Hippocampal formation (tissue), 2 donors: ENCODE measurements at places on chromosomes 16 and 17.

GRCh38 chr16:89257757-89258465 lies 40.4 kb downstream of the ZNF778 start:
- no peak for DNase-seq

GRCh38 chr16:13307851-13308250 lies 406.5 kb downstream of the SHISA9 start:
- no peak for DNase-seq

- no peak for DNase-seq
These were observed 911 bp downstream of the ARL16 start for GRCh38 chr17:81682565-81683207.

GRCh38 chr16:69513180-69513966 lies 52.4 kb upstream of the NFAT5 start:
- DNase-seq = no peak

DNA sequence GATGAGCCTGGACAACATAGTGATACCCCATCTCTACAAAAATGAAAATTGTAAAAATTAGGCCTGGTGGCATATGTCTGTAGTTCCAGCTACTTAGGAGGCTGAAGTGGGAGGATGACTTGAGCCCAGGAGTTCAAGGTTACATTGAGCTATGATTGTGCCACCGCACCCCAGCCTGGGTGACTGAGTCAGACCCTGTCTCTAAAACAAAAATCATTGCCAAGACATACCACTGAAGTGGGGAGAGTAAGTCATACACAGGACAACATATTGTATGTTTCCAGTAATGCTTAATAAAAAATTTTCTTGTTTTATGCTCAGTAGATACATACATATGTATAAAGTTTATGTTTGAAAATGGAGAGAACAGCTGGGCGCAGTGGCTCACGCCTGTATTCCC lies 39.2 kb downstream of the NDE1 start:
- no peak for DNase-seq

GRCh38 chr17:75652934-75653549 lies 13.9 kb downstream of the RECQL5 start:
- no peak for DNase-seq

DNA sequence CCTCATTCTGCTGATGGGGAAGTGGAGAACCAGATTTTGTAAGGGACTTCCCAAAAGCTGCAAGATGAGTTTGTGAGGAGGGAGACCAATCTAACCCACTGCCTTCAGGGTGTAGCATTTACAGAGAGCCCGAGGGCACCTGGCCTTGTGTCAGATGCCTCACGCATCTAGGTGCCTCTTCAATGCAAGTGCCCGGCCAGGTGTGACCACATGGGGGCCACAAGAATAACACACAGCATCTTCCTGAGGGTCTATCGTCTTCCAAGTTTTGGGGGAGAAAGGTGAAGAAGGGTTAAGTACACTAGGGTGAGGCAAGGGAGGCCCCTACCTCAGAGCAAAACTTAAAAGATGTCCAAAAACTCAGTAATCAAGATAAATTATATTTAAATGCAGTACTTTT lies 401.7 kb upstream of the CDH5 start:
- no peak for DNase-seq

DNA sequence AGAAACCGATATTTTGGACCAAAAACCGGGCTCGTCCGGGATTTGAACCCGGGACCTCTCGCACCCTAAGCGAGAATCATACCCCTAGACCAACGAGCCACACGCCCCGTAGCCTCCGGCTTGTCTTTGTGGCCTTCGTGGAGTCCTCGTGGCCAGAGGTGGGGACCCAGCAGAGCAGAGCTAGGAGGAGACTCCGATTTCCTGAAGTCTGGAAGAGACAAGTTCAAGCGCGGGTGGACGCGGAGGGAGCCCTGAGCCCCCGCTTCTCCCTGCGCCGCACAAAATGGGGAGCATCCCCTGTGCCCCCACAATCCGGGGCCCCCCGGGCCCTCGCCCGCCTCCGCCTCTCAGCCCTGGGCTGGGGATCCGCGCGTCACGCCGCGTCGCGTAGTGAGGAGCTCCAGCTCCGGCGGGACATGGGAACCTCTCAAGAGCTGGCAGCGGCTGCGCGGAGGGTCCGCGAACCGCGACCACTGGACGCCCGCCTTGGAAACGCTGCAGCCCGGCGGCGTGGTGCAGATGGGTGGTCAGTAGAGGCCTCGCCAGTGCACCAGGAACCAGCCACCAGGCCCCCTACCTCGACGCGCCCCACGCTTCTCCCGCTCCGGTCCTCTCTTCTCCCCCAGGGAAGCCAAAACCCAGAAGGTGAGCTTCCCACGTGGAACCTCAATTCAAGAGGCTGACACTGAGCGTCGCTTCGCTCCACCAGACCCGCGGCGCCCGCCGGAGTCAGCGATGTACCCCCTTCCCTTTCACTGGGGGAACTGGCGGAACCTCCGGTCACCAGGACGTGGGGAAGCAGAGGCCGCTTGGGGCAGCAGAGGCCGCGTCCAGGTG lies 5.2 kb upstream of the OR1F1 start:
- DNase-seq = no peak

DNA sequence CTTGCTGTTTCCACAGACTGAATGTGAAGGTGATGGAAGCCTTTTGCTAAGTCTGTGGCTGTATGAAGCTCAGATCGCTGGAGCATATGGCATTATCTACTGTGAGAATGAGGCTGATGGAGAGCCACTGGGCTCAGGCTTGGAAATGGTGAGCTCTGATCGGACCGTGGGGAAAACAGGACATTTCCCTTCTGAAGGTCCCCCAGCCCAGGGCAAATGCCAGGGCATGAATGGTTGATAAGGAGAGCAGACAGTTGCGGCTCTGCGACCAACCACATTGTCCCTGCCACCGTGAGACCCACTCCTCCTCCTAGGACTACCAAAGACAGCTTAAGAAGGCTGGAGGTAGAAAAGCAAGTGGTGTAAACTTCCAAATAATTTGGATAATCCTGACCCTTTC lies 4.7 kb upstream of the CUEDC1 start:
- no peak for DNase-seq

- no peak for DNase-seq
These were observed 17.3 kb downstream of the XYLT1 start for GRCh38 chr16:17453364-17454038.

DNA sequence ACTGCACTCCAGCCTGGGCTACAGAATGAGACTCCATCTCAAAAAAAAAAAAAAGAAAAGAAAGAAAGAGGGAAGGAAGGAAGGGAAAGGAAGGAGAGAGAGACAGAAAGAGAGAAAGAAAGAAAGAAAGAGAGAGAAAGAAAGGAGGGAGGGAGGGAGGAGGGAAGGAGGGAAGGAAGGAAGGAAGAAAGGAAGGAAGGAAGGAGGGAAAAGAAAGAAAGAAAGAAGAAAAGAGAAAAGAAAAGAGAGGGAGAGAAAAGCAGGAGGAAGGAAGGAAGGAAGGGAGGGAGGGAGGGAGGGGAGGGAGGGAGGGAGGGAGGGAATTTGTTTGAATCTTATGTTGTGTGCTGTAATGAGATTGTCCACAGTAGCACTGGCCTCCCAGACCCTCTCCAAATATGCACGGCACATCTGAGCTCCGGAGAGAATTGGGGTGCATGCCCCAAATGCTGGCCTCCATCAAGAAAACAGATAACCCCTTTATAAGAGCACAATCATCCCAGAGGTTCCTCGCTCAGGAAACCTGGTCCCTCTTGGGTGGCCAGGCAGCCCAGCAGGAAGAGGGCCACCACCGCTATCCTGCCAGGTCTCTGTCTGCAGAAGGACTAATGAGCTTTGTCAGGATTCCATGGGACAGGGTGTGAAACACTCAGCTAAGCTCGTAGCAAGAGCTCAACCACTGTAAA lies 8.8 kb upstream of the EIF1 start:
- DNase-seq = no peak

DNA sequence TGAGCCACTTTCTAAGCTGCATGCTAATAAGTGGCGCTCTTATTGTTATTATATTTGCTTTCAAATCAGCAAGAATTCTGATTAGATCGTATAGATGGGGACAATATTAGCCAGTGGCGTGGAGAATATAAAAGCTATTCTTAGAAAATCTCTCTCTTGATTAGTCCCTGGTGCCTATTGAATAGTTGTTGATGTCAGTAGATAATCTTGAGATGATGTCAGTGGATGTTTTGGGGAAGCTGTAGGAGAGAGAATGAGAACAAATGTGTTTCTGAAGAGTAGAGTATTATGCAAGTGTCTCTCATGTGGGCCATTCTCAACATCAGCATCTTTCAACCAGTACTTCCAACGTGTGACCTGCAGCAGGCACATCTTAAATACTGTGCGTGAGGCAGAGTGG lies 445.7 kb downstream of the GRIN2A start:
- DNase-seq = no peak

DNA sequence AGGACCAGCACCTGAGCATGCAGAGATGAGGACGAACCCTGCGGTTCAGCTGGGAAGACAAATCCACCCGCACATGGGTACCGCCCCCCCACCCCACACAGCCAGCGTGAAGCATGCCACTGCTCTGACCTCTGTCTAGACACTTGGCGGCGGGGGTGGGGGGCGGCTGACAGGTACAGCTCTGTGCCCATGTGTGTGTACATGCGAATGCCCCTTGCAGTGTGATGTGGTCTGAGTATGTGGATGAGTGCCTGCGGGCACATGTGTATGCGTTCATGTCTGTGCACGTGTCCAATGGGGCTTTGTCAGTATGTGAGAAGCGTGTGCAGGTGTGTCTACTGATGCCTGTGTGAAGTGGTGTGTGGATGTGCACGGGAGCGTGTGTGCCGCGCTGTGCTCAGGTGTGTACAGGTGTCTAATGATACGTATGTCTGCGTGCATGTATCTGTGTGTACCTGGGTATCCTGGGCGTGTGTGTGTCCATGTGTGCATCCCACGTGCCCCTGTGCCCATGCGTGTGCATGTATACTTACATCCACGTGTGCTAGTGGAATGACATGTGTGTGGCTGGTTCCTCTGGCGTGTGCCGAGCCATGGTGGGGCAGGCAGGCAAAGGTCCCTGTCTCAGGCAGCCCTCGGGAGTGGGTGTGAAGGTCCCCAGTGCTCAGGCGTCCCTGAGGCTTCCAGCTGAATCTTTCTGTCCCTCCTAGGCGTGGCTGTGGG lies 636 bp upstream of the RAP1GAP2 start:
- DNase-seq = no peak

GRCh38 chr17:46821482-46822387 lies 3.2 kb upstream of the WNT3 start:
- DNase-seq = no peak

GRCh38 chr17:82734987-82735866 lies at the start of gene FN3K:
FN3K (plus strand) TSS chr17:82735615; CDS start chr17:82735637, 22 bp downstream.
- peak; percentile 71 for DNase-seq

DNA sequence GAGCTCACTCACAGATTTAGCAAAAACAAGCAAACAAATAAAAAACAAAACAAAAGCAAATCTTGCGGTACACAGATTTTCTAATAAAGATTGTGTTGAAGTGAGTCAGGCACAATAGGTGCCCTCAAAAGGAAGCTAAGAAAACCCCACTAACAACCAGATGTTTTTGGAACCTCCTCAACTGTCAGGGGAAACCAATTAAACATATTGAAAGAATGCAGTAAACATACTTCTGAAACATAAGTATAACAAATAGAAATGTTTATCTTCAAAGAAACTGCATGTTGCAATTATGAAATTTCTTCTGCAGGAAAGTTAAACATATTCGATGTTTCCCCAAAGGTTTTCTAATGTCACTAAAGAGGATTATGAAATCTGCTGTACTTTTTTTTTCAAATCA lies 110.5 kb upstream of the CORO6 start:
- DNase-seq = no peak

DNA sequence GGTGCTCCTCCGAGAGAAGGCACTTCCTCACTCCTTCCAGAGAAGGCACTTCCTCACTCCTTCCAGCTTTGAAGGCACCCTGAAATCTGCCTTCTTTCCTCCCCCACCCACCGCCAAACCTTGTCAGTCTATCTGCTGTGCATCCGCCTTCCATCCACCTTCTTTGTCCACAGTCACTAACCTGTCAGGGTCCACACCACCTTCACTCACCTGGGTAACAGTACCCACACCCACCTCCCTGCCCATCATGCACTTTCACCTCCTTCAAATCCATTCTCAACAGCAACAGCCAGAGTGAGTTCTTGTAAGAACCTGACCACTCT lies 5.2 kb downstream of the CCDC102A start:
- no peak for DNase-seq

DNA sequence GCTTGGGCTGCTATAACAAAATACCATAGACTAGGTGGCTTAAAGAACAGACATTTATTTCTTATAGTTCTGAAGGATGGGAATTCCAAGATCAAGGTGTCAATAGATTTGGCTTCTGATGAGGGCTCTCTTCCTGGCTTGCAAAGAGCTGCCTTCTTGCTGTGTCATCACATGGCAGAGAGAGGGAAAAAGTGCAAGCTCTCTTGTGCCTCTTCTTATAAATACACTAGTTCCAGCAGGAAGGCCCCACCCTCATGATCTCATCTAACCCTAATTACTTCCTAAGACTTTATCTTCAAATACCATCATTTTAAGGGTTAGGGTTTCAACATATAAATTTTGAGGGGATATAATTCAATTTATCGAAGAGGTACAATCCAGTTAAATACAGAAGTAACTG lies 30.6 kb downstream of the ABCA9 start:
- DNase-seq = no peak

- no peak for DNase-seq
These were observed 16.9 kb upstream of the RNF213 start for GRCh38 chr17:80243526-80244433.

GRCh38 chr17:60169921-60170817 lies 20.4 kb downstream of the CA4 start:
- no peak for DNase-seq

- no peak for DNase-seq
These were observed 12.9 kb downstream of the IL21R start for GRCh38 chr16:27414788-27415431.

DNA sequence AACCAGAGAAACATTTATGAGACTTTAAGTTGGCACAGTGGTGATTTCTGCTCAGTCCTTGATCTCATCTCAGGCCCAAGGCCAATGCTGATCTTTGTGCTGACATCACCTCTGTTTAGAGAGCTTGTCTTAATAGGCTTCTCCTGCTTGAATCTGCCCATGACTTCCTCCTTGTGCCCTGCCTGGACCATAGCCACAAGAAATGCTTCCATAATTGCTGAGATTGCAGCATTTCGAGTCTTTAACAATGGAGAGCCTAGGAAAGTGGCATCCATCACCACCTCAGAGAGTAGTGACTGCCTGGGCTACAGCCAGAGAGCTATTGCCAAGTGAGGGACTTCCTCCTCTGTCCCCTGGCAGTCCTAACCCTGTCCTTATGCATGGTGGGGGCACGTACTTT lies 25.1 kb upstream of the MMP2 start:
- DNase-seq = no peak

DNA sequence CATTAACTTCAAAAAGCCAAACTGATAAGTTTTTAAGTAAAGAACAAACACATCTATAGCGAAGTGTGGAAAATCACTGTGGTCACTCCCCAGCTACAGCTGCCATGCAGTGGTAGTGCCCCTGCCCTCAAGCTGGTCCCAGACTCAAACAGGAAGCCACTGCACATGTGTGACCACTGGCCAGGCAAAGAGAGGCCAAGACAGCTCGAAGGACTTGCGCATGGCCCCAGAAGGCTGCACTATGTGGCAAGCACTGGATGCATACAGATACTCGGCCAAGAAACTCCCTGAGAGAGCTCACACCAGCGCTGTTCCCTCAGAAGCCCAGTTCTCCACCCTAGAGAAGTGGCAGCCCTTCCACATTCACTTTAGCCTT lies 82.4 kb downstream of the ANKRD11 start:
- DNase-seq = no peak

- peak; percentile 85 for DNase-seq
These were observed at the start of gene DNAJC7 for GRCh38 chr17:42016941-42017865. DNAJC7 (minus strand) TSS chr17:42017439; CDS start chr17:42017416, 23 bp downstream.
